DMS 273 treated with DMSO at 0.1 percent for 48 hours (cell line): ENCODE measurements at places on chromosomes 12 and 14.

GRCh38 chr12:88805692-88806091, 225.4 kb upstream of the KITLG start:
- DNase-seq, result no peak

DNA sequence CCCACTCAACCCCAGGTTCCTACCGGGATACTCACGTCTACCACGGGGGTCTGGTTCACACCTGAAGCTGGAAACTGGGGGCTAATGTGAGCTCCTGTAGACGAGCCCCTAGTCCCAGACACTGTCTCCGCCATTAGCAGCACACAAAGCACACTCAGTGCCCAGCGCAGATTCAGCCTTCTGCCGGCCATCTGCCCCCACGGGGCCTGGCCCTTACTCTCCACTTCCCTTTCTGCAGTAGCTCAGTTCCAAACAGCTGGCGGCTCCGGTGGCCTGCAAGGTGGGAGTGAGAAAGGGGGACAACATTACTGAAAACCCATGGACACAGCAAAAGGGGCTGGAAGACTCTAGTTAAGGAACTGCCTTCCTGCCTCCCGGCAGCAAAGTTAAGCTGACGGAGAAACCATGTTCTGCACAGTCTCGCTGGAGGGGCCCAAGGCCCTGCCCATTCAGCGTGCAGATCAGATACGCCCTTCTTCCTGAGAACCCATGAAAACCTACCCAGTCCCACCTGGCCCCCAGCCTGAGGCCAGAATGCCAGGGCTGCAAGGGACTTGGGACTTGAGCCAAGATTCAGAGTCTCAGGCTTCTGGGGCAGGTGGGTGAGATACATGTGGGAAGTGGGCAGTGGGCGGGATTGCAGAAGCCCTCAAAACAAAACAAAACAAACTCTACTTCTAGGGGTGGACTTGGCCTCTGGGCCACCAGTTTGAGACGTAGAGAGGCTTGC, 2.1 kb downstream of the SLC8B1 start:
- DNase-seq, result no peak

DNA sequence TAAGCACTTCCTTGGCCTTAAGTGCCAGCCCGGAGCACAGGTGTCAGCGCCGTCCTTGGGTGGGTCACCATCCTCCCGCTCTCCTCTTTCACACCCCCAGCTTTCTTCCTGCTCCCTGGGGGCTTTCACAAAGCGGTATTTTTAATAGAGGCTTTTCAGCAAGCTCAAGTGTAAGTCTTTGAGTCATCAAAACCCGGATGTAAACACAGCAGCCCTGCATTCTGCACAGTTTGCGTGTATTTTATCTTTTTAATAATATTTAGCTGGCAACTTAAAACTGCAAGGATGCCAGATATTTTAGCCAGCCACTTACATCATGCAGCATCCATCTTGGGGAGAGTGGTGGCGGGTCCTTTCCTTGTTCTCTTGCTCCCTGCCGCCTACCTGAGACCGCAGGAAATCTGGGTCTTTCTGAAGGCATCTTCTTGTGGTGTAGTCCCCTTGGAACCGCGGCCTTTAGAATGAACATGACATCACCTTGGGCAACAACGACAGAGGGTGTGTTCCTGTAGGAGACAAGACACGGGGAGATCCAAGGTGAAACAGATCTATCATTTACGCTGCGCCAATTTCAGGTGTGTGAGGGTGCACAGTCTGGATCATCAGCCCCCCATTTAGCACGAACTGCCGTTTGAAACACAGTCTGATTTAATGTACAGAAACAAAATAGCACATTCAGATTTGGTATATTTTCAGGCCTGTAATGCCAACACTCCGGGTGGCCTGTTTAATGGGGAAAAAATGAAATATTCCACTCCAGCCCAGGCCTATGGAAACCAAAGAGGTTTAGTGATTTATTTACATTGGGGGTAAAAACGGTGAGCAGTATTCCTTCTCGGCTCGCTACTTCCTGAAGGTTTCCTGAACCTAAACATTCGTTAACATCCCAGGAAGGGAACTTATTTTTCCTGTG, 12.5 kb upstream of the IRF2BPL start:
- DNase-seq, result no peak

DNA sequence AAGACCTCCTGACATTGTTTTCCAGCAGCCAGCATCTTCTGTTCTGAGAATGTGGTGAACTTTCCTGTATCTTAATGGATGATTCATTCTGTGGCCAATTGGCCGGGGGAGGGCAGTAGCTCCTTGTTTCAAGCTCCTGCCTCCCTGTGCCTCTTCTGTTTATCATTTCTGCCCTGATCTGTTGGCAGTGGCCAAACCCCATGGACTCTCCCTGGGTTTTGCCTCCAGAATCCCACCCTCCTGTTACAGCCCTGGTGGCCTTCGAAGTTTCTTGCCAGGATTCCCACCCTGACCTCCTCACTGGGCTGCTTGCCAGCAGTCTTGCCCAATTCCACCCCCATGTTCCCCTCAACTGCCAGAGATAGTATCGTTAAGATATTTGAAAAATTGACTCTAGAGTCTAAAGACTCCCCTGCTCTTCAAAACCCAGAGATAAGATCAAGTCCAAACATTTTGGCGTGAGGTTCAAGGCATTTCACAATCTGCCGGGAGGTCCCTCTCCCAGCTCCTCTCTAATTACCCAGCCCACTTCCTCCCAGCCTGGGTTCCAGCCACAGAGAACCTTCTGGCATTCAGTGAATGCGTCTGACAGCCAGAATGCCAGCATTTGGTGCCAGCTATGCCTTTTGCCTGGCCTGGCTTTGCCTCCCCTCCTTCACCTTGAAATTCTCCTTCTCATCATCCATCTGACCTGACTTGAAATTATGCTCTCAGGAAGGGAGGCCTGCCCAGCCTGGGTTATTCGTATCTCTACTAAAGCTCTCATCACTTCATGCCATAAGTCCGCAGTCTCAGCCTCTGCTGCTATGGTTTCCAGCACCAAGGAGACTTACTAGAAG, 37.7 kb upstream of the TXNRD1 start:
- no peak for DNase-seq

DNA sequence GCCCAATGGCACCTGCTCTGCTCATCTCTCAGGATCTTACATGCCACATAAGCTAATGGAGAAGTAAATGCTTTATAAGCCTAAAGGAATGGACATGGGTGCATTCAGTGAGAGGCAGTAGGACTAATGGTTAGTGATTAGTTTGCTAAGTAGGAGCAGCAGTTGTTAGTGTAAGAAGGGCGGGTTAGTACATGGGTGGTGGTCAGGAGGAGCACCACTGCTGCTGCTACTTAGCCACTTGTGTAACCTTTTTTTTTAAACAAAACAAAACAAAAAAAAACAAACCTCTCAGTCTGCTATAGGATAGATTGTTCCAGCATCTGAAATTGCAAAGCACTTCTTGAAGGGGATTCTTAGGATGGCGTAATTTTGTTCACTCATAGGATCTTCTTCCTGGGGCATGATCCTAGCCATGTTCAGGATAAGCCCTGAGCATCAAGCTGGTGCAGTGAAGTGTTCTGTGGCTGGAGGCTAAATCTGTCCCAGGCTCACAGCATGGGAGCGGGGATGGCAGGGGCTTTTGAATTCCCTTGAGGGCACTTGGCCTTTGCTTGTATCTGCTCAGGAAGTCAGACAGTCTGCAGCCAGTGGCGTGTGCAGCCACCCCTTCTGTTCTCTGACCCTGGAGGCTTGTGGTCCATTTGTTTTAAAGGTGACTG, 63.6 kb downstream of the CHST11 start:
- no peak for DNase-seq

GRCh38 chr12:93743229-93743998, 66.2 kb downstream of the CRADD start:
- no peak for DNase-seq

- no peak for DNase-seq
Observed at GRCh38 chr14:39841088-39841487, 408.9 kb upstream of the FBXO33 start.

- no peak for DNase-seq
Observed at GRCh38 chr14:24194186-24194872, 912 bp downstream of the TM9SF1 start.

GRCh38 chr12:105384916-105385535, 54.5 kb downstream of the C12orf75 start:
- DNase-seq, result no peak

DNA sequence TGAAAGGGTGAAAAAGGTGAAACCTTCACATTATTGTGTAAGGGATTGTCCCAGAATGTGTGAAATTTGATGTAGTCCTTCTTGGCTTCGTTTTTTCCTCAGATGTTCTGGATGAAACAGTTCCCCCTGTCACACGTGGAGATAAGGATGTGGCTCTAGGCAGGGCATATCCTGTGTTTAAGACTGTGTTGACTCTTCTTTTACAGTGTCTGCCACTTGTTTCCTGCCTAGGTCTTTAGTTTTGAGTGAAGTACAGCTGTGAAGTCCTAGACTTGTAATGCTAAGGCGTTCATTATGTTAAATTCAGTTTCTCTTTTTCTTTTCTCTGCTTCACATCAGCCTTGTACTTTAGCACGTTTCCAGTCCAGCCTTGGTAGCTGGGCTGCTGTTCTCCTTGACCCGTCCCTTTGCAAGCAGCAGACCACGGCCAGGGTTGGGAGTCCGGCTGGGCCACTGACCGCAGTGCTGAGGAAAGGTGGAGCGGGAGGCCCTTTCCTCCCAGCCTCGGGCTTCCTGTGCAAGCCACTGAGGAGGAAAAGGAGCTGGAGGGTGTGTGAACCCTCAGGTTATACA, 59.1 kb downstream of the RASSF3 start:
- no peak for DNase-seq

GRCh38 chr12:121649819-121650353, 19.6 kb downstream of the MORN3 start:
- no peak for DNase-seq

DNA sequence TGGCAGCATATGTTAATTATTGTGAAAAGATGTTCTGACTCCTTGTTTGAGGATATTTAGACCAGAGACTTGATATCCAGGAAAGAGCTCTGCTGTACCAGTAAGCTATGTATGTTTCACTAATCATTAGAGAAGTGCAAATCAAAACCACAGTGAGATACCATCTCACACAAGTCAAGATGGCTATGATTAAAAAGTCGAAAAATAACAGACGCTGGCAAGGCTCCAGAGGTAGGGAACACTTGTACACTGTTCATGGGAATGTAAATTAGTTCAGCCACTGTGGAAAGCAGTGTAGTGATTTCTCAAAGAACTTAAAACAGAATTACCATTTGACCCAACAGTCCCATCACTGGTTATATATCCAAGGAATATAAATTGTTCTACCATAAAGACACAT, 171.6 kb downstream of the DPY19L2 start:
- no peak for DNase-seq

- no peak for DNase-seq
Observed at GRCh38 chr14:90453401-90453951, 56.6 kb downstream of the CALM1 start.

- DNase-seq, result no peak
Observed at GRCh38 chr12:13024531-13024916, 19.7 kb upstream of the FAM234B start.

- DNase-seq, result no peak
Observed at GRCh38 chr14:64659366-64659765, 44.9 kb upstream of the PLEKHG3 start.

DNA sequence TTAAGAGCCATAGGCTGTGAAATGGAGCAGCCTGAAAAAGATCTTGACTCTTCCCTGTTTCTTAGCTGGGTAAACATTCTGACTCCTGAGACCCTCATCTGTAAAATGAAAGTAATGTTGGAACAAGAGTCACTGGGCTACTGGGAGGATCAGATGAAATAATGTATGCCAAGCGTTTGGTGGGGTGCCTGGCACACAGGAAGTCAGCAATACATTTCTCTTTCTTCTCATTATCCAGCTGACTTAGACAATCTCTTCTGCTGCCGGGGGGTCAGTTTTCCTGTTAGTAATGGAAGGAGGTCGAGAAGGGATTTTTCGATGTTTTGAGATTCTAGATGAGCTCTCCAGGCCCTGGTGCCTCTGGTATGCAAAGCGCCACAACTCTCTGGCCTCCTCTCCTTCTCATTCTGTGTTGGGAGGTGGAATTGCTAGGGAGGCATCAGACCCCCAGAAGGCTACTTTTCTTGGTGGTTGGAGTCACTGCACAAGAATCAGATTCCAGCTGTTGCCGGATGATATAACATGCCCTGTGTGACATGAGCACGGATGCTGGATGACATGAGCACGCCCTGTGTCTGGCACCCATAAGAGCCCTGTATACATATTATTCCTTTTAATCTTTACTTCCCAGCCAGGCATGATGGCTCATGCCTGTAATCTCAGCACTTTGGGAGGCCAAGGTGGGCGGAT, 4.3 kb downstream of the OASL start:
- DNase-seq, result no peak

DNA sequence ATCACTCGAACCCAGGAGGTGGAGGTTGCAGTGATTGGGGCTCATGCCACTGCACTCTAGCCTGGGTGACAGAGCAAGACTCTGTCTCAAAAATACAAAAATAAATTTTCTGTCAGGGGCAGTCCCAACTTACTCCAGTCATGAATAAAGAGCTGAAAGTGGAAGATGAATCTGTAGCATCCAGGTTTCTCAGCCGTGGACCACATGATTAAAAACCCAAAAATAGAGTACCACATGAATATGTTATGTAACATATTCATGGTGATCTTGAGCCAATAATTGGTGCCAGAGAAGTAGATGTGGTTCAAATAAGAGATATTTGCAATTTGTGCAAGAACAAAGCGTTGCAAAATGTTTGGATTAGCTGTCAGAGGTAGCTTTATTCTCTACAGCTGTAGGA, 23.1 kb downstream of the SPIC start:
- no peak for DNase-seq

- no peak for DNase-seq
Observed at GRCh38 chr12:115774148-115774895, 503.2 kb downstream of the MED13L start.

- no peak for DNase-seq
Observed at GRCh38 chr12:7989827-7990491, 42.6 kb upstream of the FOXJ2 start.

GRCh38 chr14:88256997-88257950, 65.8 kb downstream of the KCNK10 start:
- DNase-seq, result no peak

DNA sequence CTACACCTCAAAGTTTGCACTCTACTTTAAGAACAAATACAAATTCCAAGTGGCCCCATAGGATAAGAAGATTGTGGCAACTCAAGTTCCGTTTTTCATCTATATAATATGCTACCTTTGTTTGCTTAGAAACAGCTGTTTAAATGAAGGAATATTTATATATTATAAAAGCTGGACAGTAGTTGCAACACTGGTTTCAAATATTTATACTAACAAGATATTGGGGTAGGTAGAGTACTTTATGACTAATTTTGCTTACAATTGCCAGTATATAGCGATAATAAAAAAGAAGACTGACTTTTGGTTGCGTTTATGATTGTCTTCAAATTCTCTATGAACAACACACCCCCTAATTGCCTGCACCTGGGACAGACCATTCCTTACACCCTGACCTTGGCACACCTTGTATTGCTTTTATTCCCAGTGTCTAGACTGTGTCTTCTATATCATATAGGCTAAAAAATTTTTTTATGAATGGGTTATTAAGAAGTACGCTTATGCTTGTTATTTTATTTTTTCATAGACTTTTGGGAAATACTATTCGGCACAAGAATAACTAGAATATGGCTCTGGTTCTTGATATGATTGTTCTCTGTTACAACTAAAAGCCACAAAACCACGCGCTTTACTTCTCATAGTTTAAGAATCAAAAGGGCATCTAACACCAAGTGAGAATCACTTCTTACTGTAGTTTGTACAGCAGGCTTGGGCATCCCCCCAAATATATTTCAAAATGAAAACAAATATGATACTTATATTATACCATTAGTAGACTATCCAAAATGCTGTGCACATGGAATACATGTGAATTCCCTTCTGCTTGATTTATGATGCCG, 455.4 kb upstream of the DCN start:
- no peak for DNase-seq
